ENCODE measurements at places on chromosomes 2 and 18.

GRCh38 chr2:127564429-127565260 is 29.2 kb downstream of the MYO7B start:
- DNase-seq, result no peak

- no peak for DNase-seq
Measured at GRCh38 chr2:225494100-225494459, 94.6 kb downstream of the NYAP2 start.

DNA sequence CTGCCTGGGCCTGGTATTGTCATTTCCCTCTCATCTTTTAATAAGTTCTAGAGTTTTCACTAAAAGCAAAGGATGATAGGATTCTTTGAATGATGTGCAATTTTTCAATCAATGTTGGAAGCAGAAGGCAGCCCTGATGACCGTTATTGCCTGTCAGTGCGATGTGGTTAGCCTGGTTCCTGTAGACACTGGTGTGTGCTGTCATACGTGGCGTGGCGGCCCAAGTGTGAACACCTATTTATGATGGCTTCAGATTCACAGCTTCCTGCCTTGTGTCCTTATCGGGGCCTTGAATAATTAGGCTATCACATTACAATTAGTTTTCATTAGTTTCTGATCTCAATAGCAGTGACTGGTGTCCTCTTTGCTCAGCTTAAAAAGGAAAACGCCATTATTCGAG is 218.5 kb downstream of the TPGS2 start:
- no peak for DNase-seq

GRCh38 chr2:187504312-187504921 is 49.8 kb downstream of the TFPI start:
- no peak for DNase-seq

DNA sequence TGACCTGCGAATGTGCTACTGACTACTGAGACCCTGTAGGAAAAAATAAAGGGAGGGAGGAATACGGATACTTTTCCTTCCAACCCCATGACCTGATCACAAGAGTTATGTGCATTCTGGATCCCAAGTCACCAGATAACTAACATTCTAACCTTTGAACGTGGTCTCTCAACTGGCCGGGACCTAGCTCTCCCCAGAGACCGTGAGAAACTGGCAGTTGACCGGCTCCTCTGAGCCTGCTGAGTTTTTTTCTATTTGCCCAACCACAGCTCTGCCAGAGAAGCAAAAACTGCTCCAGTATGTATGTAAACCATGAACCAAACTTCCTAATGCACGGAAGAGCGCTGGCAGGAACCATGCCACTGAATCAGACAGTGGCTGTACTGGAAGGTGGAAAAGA is 47.5 kb upstream of the PTMA start:
- no peak for DNase-seq

DNA sequence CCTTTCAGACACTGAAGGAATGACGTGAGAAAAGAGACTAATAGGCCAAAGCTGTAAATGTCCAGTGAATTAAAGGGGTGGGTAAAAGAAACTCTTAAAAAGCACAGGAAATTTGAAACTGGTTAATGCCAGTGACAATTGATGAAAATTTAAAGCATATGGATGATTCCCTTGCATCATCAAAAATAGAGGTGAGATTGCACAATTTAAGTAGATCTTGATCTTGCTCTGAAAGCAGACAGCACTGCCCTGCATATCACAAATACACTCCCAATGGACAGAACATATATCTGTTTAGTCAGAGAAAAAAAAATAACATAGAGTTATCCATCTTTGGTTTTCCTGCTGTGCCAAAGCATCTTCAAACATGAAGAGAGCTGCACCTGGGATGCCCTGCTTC is 86.7 kb upstream of the UBE2E3 start:
- no peak for DNase-seq

DNA sequence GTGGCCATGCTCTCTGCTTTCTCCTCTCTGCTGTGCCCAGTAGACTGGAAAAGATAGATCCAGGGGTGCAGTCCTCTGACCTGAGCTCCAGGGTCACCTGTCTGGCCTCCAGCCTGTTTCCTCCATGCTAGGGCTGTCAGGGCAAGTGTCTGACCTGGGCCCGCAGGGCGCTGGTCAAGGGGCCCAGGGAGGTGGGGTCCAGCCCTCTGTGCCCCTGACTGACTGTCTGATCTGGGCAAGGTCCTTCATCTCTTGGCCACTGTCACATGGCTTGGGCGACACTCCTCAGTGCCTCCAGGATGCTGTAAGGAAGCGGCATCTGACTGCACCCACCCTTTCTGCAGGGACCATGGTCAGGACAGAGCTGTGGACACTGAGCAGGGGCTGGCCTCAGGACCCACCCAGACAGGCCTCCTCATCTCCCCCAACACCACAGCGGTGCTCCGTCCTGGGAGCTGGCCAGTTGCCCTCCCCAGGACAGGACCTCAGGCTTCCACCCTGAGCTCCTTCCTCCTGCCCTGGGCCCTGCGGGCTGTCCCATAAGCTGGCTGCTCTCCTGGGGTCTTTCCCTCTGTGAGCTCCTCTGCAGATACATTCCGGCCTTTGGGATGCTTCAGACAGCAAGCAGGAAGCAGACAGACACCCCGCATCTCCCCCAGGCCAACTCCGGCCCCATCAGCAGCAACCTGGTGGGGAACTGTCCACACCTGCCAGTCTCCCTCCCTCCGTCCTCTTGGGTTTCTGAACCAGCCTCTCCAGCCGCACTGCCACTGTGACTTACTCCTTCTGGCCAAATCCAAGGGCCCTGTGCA is 21.2 kb upstream of the ALPI start:
- DNase-seq, result no peak

GRCh38 chr2:95240091-95240490 is 32.8 kb downstream of the ZNF892 start:
- DNase-seq, result no peak

DNA sequence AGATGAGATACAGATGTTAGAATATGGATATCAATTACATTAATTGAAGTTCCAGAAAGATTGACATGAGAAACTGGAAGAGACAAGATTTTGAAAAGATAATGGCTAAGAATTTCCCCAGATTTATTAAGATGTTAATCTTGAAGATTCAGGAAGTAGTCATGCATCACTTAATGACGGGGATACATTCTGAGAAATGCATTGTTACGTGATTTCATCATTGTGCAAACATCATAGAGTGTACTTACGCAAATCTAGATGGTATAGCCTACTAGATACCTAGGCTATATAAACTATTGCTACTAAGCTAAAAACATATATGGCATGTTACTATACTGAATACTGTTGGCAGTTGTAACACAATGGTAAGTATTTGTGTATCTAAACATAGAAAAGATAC is 6.8 kb upstream of the CHMP3 start:
- DNase-seq, result no peak

- peak; percentile 93 for DNase-seq
Measured at GRCh38 chr2:127700527-127701192, 637 bp upstream of the SFT2D3 start.

DNA sequence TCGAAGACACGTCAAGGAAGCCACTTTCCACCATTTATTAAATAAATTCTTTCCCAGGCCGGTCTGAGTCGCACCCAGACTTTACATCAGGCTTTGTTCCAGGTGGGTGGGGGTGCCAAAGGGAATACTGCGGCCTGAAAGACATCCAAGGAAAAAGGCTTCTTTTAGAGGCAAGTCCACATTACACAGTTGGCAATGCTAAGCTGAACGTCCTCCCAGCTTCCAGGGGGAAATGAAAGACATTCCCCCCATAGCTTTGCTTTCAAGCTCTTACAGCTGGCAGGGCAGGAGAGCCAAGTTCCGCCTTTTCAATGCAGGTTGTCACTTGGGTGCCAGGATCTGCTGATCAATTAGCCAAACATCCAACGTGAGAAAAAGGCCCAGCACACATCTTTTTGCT is 36.5 kb upstream of the PTPN4 start:
- no peak for DNase-seq

DNA sequence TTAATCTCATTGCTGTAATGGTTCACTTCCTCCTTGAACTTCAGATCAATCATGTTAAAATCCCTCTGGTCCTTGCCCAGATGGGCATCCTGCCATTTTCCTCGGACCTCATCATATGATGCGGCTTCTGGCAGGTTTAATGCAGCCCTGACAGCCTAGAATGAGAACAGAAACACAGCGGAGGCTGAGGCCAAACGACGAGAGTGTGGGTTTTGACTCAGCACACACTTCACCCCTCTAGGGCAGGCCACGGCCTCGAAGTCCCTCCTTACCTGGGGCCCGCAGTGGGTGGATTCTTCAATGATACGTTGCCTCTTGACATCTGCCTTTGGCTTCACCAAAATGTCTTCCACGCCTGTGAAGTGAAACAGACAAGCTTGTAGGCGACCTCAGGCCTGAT is 56.8 kb downstream of the POLR1A start:
- DNase-seq, result no peak

DNA sequence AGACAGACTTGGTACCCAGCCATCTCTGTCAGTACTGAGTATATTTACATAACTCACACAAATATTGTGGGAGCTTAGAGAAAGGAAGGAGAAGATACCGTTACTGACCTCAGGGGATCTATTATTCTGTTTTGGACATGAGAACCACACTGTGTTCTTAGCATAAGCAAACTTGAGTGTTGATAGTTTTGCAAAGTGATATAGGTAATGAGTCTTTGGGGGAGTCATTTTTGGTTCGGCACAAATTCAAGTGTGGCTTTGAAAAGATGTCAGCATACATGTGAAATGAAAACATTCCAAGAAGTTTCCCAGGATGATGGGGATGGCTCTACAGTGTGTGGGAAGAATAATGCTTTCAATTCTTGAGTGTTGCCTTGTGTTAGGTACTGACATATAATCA is 24.1 kb downstream of the SMARCAL1 start:
- DNase-seq, result no peak

- no peak for DNase-seq
Measured at GRCh38 chr2:217465100-217465499, 537.7 kb downstream of the TNS1 start.

GRCh38 chr2:220442012-220442411 is 814.6 kb downstream of the SLC4A3 start:
- no peak for DNase-seq

- DNase-seq, result no peak
Measured at GRCh38 chr2:206740800-206741199, 22.6 kb upstream of the DYTN start.

GRCh38 chr18:3367491-3368091 is 82.4 kb upstream of the TGIF1 start:
- DNase-seq, result no peak
